ENCODE measurements at places on chromosomes 5 and 9.
A peak's percentile ranks its signal among the peaks of the same experiment; 100 is the strongest.

- no peaks in the 10 kb centered on the region for H3K27me3 ChIP-seq
- no peaks in the 10 kb centered on the region for H3K4me1 ChIP-seq
- no peak overlapping the region for H3K4me3 ChIP-seq
- no peak for DNase-seq
- H3K27ac ChIP-seq, result no peak overlapping the region
Measured at GRCh38 chr9:137798901-137799629, 78.5 kb upstream of the CACNA1B start.

DNA sequence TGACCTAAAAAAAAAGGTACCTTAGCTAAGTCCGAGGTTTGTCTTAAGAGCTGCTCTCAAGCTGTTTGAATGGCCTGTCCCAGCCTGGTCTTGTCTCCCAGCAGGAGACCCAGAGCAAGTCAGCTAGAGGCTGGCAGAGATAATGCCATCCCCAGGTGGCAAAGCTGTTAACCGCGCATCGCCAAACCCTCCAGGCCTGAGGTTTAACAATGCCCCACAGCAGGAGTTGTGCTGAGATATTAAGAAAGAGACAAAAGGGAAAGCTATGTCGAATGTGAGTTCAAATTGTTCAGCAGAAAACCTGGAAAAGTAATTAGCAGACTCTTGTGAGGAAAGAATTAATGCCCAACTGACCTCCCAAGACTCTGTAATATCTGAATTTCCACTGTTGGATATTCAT is 187.1 kb downstream of the FSTL4 start:
- H3K27ac ChIP-seq, result no peak overlapping the region
- no peaks in the 10 kb centered on the region for H3K4me1 ChIP-seq
- no peak overlapping the region for H3K4me3 ChIP-seq
- no peaks in the 10 kb centered on the region for H3K36me3 ChIP-seq
- no peak for DNase-seq
- H3K27me3 ChIP-seq, result no peaks in the 10 kb centered on the region

DNA sequence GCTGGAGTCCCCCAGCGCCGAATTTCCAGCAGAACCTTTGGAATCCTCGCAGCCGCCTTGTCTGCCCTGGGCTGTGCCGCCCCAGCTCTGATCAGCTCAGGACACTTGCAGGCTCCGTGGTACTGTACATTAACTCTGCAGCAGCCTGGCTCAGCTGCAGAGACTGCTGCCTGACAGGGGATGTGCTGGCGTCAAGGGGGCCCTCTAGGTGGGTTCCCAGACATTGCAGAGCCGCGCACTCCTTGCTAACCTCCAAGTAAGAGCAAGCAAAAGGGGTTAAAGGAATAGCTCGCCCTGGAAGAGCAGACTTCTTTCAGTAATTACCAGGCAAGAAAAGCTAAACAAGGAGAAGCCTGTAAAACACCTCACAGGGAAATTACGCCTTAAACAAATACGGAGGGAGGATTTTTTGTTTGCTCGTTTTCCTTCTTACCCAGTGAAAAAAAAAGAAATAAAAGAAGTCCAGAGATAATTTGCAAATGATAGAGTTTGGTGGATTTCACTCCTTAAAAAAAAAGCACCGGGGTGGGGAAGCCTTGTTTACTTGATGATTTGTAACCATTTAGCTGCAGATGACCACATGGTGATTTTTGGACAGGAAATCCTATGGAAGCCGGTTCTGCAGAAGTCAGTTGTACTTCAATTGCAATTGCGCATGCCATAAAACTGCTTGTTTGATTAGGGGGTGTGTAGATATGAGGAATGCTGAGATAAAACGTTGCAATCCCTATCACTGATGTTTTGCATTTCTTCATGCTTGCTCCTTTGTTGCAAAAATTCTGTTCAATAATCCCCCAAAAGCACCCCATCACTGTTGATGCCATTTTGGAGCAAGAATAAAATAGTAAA is 305.8 kb downstream of the PDE4D start:
- H3K27ac ChIP-seq, result no peak overlapping the region
- no peaks in the 10 kb centered on the region for H3K36me3 ChIP-seq
- no peak overlapping the region for H3K4me3 ChIP-seq
- DNase-seq, result peak; percentile 25
- no peaks in the 10 kb centered on the region for H3K27me3 ChIP-seq

- no peak for DNase-seq
- no peaks in the 10 kb centered on the region for H3K27me3 ChIP-seq
Measured at GRCh38 chr5:6783787-6784186, 70.6 kb downstream of the TENT4A start.
